Activated CD4-positive, alpha-beta T cell treated with anti-CD3 and anti-CD28 coated beads for 36 hours (primary cell): ENCODE measurements at places on chromosomes 12 and 14.

GRCh38 chr14:90890322-90891020 lies 74.2 kb upstream of the TTC7B start:
- no peak for DNase-seq

GRCh38 chr14:85917716-85918115 lies 387.8 kb downstream of the FLRT2 start:
- no peak for DNase-seq

DNA sequence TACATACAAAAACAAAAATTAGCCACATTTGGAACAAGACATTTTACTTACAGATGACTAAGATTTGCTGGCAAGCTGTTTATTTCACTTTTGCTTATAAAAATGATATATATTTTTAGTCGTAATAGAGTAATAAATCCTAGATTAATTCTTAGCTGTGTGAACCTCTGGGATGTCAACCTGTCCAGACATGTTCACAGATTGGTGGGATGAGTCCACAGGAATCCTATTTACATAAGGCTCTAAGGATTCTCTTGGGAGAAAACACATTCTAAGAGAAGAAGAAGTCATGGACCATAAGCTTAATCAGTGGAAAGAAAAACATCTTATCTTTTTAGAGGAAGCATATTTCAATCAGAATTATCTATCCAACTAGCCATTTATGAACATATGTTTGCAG lies 797.4 kb downstream of the C12orf50 start:
- no peak for DNase-seq

- no peak for DNase-seq
Measured at GRCh38 chr12:101824831-101825230, 5.9 kb downstream of the GNPTAB start.

- DNase-seq: no peak
Measured at GRCh38 chr14:103514596-103515421, 7.8 kb downstream of the CKB start.

DNA sequence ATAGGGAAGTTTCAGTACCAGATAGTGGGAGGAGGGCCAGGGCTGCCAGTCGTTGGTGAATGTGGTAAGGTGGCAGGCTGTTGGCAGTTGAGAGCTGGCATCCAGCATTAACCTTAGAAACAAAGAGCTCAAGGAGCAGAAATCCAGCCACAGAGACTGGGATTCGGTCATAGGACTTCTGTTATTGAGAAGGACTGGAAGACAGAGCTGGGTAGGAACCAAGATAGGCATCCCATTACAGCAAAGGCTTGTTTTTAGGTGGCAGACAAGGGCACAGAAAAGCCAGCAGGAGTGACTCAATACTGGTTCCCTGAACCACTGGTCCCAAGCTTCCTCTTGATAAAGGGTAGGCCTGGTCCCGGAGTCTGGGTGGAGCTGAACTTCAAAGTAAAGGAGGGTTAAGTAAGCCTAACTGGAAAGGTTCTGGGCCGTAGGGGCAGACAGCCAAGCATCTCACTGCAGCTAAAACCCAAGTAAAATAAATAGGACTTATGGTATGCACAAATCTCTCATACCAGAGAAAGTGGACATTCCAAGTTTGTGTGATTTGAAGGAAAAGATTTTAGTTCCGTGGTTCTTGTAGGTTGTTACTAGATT lies 147.9 kb downstream of the ETV6 start:
- DNase-seq: no peak

DNA sequence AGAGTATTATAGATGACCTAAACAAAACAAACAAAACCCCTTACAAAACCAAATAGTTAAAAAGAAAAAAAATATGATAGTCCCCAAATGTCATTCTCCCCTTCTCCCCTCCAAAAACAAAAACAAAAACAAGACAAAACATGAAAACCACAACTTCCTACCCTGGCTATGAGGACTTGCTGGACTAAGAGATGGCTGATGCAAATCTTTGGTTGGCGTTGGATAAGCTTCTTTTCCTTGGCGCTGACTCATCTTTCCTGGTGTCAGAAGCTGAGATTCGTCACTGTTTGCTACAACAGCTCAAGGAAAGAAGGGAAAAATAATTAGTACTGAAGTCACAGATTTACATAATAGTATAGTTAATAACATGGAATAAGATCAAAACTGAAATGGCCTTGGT lies 102.5 kb upstream of the BBS10 start:
- DNase-seq: no peak

- no peak for DNase-seq
Measured at GRCh38 chr14:56808110-56808382, 2.2 kb downstream of the OTX2 start.

- DNase-seq: no peak
Measured at GRCh38 chr12:109783965-109784244, 49.3 kb downstream of the TRPV4 start.

GRCh38 chr12:1870998-1871917 lies 47.2 kb downstream of the CACNA2D4 start:
- DNase-seq: no peak

- no peak for DNase-seq
Measured at GRCh38 chr12:114729731-114730130, 45.8 kb upstream of the TBX3 start.

DNA sequence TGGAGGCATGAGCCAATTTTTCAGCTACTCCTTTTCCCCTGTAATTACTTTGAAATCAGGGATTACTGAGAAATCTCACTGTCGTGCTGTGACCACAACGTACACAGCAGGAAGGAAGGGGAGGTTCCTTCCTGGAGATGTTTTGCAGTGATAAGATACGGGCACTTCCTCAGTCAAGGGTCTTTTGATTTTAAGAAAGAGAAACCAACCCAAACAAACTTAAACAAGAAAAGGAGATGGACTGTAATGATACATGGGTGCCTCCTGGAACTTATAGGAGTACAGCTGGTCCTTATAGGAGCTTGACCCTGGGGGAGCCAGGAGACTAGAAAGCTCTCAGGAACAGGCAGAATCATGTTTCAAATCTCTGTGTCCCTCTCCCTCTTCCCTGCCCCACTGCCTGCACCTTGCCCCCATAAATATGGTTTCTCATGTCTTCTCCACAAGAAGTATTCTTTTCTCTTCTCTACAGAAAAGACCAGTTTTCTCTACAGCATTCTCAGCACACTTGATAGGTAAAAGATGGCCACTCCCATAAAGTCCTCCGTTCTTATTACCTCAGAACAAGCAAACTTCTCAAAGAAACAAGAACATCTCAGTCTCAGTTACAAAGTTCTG lies 281.1 kb upstream of the AMIGO2 start:
- DNase-seq: peak; percentile 43

DNA sequence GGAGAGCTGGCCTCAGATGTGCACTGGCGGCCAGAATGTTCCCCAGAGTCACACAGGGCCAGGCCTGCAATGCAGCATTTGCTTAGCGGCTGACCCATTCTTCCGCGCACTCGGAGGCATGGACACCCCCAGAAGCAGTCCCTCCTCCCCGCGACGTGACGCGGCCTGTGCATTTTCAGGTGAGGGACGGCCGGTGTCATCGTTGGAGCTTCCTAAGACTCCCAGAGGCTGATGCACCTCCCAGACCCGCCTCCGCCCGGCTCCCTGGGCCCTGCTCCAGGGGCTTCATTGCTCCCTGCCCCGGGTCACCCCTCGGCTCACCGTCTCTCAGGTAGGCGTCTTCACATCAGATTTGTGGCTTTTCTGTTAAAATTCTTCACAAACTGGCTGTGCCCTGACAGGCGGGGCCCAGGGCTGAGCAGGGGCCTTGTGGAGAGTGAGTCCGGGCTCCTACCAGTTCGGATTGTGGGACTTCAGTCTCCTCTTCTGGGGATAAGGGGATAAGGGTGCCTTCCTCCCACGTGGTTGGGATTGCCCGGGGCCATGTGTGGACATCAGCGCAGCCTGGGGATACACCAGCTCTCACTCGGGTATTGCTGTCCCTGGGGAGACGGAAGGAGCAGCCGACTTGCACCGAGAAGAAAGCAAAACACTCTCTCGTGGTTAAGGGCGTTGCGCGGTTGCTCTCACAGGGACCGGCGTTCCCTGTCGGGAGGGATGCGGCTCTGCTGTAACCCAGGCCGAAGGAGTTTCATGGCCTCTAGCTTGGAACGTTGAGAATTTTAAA lies 249.1 kb downstream of the ADGRD1 start:
- DNase-seq: no peak

DNA sequence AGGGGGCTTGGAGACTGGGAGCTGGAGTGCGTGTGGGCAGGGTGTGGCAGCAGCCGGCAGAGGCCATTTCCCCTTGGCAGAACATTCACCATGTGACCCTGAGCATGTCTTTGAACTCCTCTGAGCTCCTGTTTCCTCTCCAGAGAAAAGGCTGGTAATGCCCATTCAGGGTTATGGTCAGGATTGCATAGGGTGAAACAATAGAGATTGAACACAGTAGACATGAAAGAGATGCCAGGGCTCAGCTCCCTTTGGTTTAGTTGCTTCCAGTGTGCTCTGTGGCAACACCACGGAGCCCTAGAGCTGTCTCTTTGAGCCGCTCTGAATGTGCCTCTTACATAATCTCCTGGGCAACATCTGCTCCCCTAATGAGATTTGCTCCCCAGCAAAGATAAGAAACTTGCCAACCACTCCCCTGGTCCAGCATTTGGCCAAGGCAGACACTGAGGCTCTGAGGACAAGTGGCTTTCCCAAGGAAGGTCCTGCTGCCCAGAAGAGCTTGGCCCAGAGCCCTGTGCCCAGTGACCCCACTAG lies 4.6 kb downstream of the IFI27 start:
- no peak for DNase-seq

DNA sequence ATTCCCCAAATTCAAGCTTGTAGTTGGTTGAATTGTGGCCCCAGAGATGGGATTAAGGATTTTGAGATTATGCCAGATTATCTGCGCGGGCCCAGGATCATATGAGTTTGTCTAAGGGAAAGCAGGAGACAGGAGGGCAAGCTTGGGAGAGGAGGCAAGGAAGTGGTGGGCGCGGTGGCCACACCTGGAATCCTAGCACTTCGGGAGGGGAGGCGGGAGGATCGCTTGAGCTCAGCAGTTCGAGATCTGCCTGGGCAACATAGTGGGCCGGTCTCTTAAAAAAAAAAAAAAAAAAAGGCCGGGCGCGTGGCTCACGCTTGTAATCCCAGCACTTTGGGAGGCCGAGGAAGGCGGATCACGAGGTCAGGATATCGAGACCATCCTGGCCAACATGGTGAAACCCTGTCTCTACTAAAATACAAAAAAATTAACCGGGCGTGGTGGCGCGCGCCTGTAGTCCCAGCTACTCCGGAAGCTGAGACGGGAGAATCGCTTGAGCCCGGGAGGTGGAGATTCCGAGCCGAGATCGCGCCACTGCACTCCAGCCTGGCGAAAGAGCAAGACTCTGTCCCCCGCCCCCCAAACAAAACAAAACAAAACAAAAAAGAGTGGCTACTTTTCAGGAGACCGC lies 881 bp upstream of the PUS1 start:
- DNase-seq: peak; percentile 52

DNA sequence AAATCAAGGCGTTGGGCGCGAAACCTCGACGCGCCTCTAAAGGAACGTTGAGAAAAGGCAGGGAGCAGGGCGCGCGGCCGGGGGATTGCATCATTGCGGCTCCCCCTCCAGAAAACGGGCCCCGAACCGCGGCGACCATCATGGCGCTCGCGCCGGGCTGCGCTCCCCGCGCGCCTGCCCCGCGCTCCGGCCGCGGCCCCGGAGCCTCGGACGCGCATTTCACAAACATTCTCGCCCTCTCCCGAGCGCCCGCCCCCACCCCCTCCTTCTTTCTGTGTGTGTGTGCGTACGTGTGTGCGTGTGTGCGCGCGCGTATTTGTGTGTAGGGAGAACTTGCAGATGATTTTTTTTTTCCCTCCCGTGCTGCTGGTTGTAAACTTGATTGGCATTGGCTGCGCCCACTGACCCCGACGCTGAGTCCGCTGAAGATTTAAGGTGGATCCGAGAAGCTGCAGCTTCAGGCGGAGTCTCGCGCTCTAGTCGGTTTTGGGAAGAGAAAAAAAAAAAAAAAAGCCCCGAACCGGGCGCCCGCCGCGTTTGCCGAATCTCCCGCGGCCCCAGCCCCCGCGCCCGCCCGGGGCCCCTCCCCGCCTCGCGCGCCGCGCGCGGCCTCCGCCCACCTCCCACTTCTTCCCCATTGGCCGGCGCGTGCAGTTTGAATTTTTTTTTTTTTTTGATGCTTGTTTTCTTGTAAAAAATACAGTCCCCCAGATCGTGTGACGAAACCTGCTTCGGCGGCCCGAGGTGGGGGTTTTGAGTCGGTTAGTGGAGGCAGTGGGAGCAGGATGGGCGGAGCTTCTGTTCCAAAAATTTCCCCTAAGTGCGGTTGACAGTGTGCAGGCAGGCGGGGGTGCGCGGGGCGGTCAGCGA lies 8.2 kb downstream of the CDKN1B start:
- DNase-seq: peak; percentile 96

GRCh38 chr12:12582193-12582881 lies 19.7 kb upstream of the DUSP16 start:
- peak; percentile 38 for DNase-seq

- DNase-seq: no peak
Measured at GRCh38 chr12:114767906-114768722, 84.1 kb upstream of the TBX3 start.

- DNase-seq: no peak
Measured at GRCh38 chr12:22876262-22876661, 251.3 kb downstream of the ETNK1 start.

- DNase-seq: no peak
Measured at GRCh38 chr14:71021347-71022011, 114.2 kb downstream of the PCNX1 start.

GRCh38 chr12:78308701-78309100 lies 478.0 kb downstream of the NAV3 start:
- no peak for DNase-seq

GRCh38 chr12:121060149-121061001 lies 21.3 kb upstream of the OASL start:
- DNase-seq: peak; percentile 79

GRCh38 chr12:105765053-105766014 lies 373.4 kb downstream of the NUAK1 start:
- no peak for DNase-seq

DNA sequence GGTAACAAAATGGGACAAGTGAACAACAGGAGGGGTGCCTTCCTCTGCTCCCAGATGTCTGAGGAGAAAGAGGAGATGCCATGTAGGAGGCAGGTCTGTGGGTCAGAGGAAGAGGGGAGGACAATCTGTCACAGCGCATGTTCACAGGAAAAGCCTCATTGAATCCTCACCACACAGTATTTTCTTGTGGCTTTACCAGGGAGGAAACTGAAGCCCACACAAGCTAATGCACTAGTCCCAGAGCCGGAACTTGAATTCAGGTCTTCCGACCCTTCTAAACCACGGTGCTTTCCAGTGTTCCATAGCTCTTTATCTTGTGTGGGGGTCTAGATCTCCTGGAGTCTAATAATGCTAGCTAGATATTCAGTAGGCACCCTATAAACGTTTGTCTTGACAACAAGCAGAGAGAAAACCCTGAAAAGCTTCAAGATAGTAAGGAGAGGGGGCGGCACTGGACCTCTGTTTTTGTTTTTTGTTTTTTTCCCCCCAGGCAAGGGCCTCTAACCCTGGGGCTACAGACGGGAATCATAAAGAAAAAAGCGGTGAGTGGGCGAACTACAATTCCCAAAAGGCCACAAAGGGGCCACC lies 371 bp upstream of the SHMT2 start:
- DNase-seq: no peak

DNA sequence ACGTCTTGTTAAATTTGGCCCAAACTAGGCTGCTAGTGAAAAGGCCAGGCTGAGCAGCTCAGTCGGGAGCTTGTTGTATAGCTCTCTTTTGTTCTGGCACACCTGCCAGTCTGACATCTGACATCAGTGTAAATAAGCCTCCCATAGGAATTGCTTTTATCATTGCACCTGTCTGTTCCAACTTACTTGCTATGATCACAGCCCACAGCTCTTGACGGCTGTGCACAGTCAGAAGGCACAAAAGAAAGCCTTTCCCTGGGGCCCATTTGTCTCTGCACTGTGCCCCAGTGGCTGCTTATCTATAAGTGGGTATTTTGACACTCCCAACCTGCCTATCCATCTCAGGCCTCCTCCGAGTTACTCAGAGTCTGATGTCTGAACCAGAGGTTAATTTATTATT lies 324.5 kb downstream of the NUAK1 start:
- DNase-seq: no peak
